Tibial artery (tissue), 4 donors: ENCODE measurements at places on chromosomes 13 and 19.

GRCh38 chr19:42079276-42079669 is 3.3 kb downstream of the ZNF574 start:
- H3K4me1 ChIP-seq, result no peaks in the 10 kb centered on the region
- no peak for DNase-seq
- no peak overlapping the region for H3K27ac ChIP-seq
- H3K27me3 ChIP-seq, result no peaks in the 10 kb centered on the region
- peaks cover 41% of the 10 kb centered on the region for H3K36me3 ChIP-seq

DNA sequence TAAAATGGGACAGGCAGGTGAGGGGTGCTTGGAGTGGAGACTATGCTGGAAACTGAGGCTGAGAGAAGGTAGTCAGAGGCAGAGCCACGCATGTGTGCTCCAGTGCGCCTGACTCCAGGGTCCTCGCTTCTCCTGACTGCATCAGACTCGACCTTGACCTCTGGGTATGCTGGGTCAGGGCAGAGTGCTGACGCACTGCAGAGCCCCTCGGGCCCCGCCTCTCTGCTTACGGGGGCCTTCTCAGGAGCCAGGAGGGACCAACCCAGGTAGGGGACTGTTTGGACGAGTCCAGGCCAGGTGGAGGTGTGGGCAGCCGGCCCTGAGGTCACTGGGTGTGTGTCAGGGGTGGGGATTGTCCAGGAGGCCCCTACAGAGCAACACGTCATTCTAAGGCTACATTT is 22.9 kb upstream of the SLC7A10 start:
- no peaks in the 10 kb centered on the region for H3K36me3 ChIP-seq
- no peaks in the 10 kb centered on the region for H3K4me1 ChIP-seq
- no peak for DNase-seq
- H3K27ac ChIP-seq, result no peak overlapping the region
- no peaks in the 10 kb centered on the region for H3K27me3 ChIP-seq
- H3K4me3 ChIP-seq, result no peak overlapping the region

DNA sequence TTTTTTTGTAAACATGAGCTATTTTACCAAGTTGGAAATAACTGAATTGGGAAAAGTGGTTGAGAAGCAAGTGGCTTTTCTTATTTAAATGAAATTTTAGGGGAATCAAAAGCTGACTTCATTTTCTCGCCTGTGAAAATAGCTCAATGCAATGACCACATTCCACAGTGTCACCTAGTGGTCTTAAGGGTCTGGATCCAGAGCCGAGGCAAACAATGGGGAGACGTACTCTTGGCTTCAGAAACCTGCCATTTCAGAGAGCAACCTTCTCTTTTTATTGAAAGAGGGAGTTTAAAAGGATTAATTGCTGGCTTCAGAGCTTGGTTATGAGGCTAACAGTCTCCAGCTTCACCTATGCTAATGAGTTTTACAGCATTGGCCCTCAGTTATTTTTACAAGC is 39.7 kb upstream of the RXFP2 start:
- no peaks in the 10 kb centered on the region for H3K27me3 ChIP-seq
- H3K27ac ChIP-seq, result no peak overlapping the region
- no peaks in the 10 kb centered on the region for H3K36me3 ChIP-seq

DNA sequence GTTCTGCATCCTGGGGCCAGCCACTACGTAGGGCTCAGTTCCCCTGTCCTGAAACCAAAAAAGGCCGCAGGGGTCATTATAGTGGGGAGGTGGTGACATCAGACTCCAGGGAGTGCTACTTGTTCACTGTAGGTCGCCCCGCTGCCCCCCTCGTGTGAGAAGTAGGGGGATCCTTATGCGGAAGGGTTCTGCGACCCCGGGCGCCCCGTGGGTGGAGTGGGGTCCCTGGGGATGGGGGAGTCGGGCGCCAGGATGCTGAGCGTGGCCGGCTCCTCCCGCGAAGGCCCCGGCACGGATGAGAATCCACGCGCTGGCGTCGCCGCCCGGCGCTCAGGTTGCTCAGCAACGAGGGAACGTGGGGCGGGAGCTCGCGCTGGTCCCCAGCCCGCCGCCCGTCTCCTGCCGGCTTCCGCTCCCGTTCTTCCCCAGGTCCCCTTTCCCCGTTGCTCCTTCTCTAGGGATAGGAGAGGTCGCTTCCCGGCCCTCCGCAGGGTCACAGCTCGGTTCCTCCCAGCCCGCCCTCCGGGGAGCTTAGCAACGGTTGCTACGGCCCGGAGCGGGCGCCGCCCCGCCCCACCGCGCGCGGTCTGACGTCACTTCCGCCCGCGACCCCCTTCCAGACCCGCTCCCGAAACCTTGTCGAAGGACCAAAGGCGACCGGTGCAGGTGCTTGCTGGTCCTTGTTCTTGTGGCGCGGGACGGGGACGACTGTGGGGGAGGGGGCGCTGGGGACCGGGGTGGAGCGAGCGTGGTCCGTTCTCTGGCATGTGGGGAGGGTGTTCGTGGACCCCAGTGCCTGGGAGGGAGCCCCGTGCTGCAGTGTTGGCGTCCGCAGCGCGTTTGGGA is at the start of gene NAT14:
TSS of gene NAT14 (plus strand) at position 596 of the 846 bp plus-strand sequence. CDS start 521 bp downstream, outside the sequence.
- peaks cover 11% of the 10 kb centered on the region for H3K36me3 ChIP-seq
- peak within 1 kb of the TSS; percentile 60 for H3K27ac ChIP-seq
- DNase-seq, result no peak
- no peaks in the 10 kb centered on the region for H3K27me3 ChIP-seq
- peak within 1 kb of the TSS; percentile 55 for H3K4me3 ChIP-seq

- H3K27me3 ChIP-seq, result no peaks in the 10 kb centered on the region
- H3K36me3 ChIP-seq, result peaks cover 17% of the 10 kb centered on the region
- H3K4me3 ChIP-seq, result peak overlapping the region; percentile 66
Measured at GRCh38 chr19:57599377-57599760, 316 bp upstream of the ZNF530 start.

DNA sequence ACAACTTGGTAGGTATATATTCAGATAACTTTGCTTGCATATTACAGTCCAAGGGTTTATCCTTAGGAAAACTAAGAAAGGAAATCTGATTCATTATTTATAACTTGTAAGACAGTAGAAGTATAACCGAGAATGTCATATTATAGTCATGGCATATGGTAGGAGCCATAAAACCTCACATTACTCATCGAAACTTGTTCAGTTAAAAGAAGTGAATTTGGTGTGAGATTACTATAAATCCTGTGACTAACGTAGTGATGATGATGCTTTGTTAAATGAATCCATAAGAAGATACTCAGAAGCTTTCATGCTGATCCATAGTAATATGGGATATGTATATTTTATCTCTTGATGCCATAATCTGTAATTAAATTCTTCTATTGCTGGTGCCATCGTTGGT is 57.3 kb downstream of the MTUS2 start:
- no peaks in the 10 kb centered on the region for H3K27me3 ChIP-seq
- no peaks in the 10 kb centered on the region for H3K4me1 ChIP-seq
- H3K36me3 ChIP-seq, result no peaks in the 10 kb centered on the region
- no peak for DNase-seq

- H3K4me1 ChIP-seq, result peaks cover 14% of the 10 kb centered on the region
- no peak for DNase-seq
- no peaks in the 10 kb centered on the region for H3K27me3 ChIP-seq
- no peak overlapping the region for H3K27ac ChIP-seq
- H3K36me3 ChIP-seq, result peaks cover 15% of the 10 kb centered on the region
- H3K4me3 ChIP-seq, result no peak overlapping the region
Measured at GRCh38 chr19:49456326-49456725, 3.3 kb downstream of the ALDH16A1 start.

- H3K27ac ChIP-seq, result no peak overlapping the region
- no peak for DNase-seq
- H3K36me3 ChIP-seq, result no peaks in the 10 kb centered on the region
- peaks cover 43% of the 10 kb centered on the region for H3K27me3 ChIP-seq
- H3K4me1 ChIP-seq, result peaks cover 14% of the 10 kb centered on the region
Measured at GRCh38 chr13:98749501-98749900, 3.0 kb downstream of the SLC15A1 start.

DNA sequence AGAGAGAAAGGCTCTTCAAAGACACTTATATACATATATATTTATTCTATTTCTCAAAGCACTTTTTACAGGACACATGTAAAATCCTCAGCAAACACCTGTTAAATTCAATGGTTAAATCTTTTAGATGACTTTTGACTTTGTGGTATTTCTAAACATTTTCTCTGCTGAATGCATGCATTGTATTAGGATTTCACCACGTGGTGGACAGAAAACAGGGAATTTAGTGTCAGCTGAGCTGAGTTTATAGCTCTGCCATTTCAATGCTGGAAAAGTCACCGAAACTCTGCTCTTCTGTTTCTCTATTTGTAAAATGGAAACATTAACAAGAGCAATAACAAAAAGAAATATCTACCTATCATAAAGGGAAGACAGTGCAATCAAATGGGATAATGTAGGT is 375.6 kb downstream of the ENOX1 start:
- H3K4me1 ChIP-seq, result no peaks in the 10 kb centered on the region
- no peak overlapping the region for H3K27ac ChIP-seq
- no peak overlapping the region for H3K4me3 ChIP-seq
